ENCODE measurements at places on chromosomes 4 and X. TPM values are rescaled to one million over a fixed set of nuclear protein-coding genes. Genes with fewer than 3 reads are reported as not detected.
A peak's percentile ranks its signal among the peaks of the same experiment; 100 is the strongest.

Gene ZCCHC18
- total RNA-seq: 1.5 TPM

Gene NR3C2
- total RNA-seq: 26.2 TPM

Gene PCDH7
- 12.9 TPM for total RNA-seq

Gene KCNIP4
- not detected for total RNA-seq

Gene PNCK
- 1.6 TPM for total RNA-seq

DNA sequence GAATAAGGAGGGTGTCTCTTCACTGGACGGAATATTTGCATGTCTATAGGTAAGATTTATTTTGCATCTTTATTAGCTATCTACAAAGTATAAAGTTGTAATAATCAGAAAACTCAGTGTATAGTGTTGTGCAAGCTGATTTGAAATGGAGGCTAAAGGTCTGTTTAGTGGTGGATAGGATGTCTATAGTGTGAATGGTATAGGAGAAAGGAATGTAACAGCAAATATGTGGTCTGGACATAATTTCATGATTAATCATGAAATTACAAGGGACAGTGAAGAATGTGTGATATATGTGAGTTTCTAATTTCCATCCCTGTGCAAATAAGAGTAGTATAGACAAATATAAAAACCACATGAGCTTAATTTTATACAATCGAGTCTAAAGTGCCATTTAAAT is 79.3 kb upstream of the CAMK2D start:
- no peak for DNase-seq

- peak; percentile 84 for DNase-seq
Observed at GRCh38 chrX:1246816-1247215, 21.8 kb upstream of the CSF2RA start.

DNA sequence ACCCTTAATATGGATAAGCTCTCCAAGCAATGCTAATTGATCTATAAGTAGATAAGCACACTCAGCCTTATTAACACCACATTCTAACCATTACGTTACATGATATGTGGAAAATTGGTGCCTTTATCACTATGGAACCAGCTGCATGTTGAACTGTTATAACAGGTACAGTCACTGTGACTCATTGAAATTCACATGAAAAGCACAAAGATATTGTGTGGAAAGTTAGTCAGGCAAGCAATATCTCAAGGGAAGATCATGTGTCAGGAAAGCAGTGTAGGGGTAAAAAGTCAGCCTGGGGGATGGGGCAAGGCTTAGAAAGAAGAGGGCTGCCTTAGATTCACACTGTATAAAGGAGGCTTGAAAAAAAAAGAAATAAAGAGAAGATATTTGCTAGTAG is 313.7 kb upstream of the SMIM31 start:
- no peak for DNase-seq

- DNase-seq: no peak
Observed at GRCh38 chr4:148055844-148056243, 324.0 kb downstream of the ARHGAP10 start.

DNA sequence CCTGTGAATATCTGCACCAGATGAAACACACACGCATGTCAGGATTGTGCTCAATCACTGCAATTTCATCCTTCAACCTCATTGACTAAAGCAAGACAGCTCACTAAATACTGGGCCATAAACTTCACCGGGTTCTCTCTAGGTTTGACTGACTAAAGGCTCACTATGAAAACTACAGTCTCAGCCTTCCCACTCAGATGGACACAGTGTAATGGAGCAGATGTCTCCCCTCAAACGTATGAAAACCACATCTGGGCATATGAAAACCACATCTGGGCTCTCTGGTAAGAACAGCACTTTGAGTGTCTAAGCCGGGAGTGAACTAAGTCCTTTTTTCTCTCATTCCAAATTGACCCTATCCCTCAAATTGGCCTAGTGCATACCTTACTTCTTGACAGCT is 15.2 kb downstream of the GEMIN8 start:
- no peak for DNase-seq

- no peak for DNase-seq
Observed at GRCh38 chr4:57093845-57094831, 16.0 kb downstream of the IGFBP7 start.

- DNase-seq: no peak
Observed at GRCh38 chr4:67580577-67580976, 22.1 kb downstream of the STAP1 start.

- no peak for DNase-seq
Observed at GRCh38 chr4:184000457-184001396, 95.6 kb downstream of the STOX2 start.

DNA sequence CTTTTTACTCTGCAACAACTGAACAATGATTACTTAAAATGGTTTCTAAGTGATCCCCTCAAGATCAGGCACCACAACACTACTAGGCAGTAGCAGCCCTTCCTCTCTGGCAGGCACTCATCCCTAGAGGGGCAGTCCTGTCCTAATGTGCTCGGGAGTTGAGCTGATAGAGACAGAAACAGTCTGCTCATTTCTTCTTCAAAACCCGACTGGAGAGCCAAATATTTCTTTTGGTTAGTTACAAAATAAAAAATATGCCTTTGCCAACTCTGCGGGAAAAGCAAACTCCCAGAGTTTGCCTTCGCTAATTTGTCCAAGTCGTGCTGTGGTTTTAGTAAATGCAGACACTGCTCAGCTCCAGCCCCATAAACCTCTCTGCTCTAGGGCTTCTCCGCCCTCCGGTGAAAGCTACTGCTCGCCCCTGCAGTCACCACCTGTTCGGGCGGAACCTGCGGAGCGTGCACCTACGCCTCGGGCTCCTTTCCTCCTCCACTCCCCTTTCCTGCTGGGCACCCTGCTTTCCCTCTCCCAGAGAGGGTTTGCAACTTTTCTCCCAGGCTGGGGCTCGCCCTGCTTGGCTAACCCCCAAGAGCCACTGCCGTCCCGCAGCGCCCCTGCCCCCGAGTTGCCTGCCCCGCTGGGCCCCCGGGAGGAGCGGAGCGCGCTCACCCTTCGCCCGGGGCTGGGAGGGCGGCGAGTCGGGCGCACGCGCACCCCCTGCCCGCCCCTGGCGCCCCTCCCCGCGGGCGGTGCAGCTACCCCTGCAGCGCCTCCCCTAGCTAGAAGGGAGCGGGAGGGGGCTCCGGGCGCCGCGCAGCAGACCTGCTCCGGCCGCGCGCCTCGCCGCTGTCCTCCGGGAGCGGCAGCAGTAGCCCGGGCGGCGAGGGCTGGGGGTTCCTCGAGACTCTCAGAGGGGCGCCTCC is at the start of gene NPNT:
NPNT (plus strand) TSS at position 812 of the 923 bp plus-strand sequence. CDS start 182 bp downstream, outside the sequence.
- DNase-seq: no peak

DNA sequence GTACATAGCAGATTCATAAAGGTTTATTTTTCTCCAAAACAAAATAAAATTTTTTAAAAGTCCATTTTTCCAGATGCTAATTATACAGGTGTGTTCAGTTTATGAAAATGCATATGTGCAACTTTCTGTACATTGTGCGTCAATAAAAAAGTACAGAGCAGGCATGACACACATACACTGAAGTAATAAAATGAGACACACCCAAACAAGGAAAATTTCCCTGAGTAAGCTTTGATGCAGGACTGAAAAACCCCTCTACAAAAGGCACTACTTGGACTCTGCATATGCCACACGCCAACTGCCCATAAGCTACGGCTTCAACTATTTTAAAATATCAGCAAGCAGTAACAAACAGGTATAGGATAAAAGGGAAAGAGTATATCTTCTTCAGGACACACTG is 13.8 kb downstream of the ARAP2 start:
- no peak for DNase-seq

Measured in sciatic nerve (tissue), 2 donors.